ENCODE measurements at places on chromosomes 2 and 18.
A peak's percentile ranks its signal among the peaks of the same experiment; 100 is the strongest.

DNA sequence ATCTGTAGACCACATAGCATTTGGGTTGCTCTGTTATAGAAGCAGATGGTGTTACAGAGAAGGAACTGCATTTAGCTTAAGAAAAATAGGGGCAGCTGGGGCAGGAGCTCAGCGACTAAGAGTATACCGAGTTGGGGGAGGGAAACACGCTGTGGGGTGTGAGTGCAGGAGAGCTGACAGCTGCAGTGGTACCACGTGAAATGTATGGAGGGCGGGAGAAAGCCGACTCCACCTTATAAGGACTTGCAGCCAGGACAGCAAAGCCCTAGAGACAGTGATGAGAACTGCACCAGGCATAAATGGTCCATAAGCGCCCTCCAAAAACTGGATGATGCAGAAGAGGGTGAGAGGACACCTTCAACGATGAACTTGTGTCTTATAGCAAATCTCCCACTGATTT lies 237.6 kb downstream of the PRKCE start:
- DNase-seq = peak; percentile 14

- DNase-seq = no peak
Measured at GRCh38 chr2:67260343-67261277, 136.5 kb upstream of the ETAA1 start.

DNA sequence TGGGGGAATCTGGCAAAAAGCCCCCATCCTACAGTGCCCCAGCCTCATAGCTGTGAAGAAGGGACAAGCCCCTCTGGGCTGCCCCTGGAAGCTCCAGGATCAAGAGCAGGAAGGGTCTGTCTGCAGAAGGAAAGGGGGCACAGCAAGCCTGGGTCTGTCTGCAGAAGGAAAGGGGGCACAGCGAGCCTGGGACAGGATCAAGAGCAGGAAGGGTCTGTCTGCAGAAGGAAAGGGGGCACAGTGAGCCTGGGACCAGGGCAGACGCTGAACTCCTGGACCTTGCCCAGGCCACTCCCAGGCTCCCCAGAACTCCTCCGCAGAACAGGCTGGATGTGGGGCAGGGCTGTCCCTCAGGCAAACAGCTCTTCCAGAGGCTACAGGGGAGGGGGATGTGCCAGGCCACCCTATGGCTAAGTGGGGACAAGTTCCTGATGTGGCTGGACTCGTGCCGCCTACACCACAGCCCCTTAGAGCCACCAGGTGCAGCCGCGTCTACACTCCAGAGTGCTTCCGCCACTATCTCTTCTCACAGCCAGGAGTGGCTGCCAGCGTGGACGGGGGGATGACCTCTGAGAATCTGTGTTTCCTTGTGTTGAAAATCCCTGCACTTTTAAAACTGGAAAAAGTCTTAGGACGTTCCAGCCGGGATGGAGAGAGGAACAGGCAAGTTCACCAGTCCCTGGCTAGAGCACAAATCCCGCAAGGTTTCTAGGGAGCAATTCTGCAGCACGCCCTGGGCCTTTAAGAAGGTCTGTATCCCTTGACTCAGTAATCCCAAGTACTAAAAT lies 20.8 kb downstream of the KIF1A start:
- DNase-seq = no peak

GRCh38 chr2:206193671-206194357 lies 34.1 kb downstream of the EEF1B2 start:
- DNase-seq = no peak

- no peak for DNase-seq
Measured at GRCh38 chr2:134582547-134582899, 136.3 kb downstream of the TMEM163 start.

DNA sequence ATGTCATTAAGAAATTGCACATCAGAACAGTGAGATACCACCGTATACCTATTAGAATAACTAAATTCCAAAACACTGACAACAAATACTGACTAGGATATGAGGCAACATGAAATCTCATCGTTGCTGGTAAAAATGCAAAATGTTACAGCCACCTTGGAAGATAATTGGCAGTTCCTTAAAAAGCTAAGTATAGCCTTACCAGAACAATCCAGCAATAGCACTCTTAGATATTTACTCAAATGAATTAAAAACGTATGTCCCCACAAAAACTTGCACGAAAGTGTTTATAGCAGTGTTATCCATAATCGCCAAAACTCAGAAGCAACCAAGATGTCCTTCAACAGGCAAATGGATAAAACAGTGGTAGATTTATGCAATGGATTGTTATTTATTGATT lies 241.7 kb downstream of the EPHA4 start:
- DNase-seq = no peak

- no peak for DNase-seq
Measured at GRCh38 chr2:159218389-159218788, 68.1 kb downstream of the WDSUB1 start.

- DNase-seq = no peak
Measured at GRCh38 chr2:118548880-118549488, 298.5 kb downstream of the EN1 start.

DNA sequence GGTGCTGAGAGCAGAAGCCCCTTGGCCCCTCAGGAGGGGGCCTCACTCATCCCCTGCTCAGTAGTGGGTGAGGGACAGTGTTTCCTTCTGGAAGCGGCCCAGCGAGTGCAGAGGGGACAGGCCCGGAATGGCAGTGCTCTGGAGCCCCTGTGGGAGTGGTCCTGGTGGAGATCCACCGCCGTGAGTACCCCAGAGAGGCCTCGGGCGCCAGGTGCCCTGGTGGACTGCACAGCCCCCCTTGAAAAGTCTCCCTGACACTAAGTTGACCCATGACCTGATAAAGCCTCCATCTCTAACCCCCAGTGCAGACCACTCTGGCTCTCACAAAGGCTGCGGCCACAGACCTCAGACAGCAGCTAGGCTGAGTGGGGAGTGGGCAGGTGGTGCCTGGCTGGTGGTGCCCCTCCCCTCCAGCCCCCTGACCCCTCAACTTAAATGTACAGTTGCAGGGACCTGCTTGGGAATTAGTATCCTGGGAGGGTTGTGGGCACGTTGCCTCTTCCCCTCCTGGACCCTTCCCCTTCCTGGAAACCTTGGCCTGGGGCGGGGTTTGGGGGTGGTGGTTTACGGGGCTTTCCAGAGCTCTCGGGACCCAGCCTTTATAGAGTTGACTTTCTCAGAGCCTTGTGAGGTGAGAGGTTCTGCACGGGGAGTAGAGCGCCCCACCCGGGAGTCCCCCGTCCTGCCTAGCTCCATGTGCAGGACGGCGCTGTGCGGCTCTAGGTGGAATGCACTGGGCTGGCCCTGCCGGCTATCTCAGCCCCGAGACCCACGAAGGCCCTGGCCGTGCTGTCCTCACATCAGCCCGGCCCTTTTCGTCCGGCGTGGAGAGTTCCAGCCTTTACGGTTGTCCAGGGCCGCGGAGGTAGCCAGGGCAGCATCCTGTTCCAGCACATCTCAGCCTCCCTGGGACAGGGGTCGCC lies 62.7 kb downstream of the RTP5 start:
- DNase-seq = no peak

DNA sequence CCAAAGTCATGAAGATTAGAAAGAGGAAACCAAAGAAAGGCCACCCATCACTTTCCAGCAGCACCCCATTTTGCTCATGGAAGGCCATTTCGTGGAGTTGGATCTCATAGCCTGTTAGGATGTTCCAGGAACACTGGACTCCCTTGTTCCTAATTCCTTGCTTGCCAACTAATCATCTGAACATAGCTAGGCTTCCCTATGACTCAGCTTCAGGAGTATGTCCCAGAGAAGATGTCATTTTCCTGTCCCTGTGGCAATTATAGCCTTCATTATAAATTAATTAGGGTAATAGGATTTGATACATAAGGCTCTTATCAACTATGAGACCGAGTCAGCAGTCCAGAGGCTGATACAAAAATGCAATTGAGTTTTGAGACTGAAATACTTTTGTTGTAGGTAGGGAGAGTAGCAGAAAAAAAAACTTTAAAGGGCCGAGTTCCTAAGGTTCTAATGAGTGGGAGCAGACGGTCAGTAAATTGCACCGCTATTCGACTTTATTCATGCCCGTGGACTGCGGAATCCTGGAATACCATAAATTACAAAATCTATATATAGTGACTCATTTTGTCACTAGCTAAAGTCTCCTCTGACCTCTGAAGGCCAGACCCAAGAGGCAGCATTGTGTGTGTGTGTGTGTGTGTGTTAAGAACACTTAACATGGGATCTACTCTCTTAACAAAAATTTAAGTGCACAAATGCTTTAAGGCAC lies 311.8 kb downstream of the FBXO15 start:
- no peak for DNase-seq

DNA sequence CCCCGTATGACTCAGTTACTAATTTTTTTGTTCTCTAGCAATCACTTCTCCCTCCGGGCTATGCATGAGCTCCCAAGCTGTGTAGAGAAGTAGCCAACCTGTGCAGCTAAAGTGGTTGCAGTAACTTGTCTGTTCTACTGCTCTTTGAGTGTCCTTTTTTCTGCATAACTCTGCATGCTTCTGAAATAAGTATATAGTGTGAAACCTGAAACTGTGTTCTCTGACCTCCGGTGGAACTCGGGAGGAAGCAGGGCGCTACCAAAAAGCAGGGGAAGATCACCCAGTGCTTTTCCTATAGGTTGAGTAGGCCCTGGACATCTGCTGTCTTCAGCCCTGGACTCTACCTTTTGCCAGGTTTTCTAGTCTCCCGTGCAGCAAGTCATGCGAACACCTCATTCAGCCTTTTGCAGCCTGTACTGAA lies 47.8 kb downstream of the PHLPP1 start:
- DNase-seq = no peak

DNA sequence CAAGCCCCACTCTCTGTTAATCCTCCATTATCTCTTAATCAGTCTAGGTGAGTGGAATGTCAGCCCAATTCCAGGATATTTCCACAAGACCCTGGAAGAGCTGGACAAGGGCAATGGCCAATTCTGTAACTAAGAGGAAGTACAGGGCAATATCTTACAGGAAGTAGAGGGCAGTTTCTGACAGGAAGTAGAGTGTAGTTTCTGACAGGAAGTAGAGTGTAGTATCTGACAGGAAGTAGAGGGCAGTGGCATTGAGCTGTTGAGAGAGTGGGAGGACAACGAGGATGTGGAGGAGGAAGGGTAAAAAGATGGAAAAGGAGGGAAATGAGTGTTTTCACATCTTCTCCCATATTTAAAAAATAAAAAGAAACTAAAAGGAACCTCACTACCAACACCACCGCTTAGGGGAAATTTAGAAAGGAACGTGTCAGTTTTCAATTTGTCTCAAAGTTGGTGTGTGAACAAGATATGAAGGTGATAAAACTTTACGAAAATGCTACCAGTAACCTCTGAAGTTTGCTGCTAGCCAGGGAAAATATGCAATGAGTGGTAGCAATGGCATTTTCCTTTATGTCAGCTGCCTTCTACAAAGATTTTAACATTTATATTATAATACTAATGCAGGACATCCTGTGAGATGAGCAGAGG lies 430.9 kb upstream of the HNRNPA3 start:
- DNase-seq = no peak

- DNase-seq = no peak
Measured at GRCh38 chr18:64566456-64566855, 417.6 kb upstream of the LINC00305 start.

DNA sequence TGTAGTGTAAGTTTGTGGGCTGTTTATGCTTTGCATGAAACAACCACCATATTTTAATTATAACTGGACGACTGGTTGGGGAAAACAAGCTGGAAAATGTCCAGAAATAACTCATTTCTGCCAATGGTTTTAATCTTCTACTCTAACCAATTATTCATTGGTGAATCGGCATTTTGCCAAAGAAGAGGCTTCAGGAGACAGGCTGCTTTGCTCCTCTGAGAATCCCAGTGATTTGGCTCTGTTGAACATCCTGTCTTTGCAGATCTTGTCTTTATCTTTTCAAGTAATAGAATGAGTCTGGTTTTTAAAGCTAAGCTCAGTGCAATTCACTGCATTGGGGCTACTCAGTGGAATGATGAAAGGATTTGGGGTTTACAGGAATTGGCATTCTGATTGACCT lies 109.6 kb downstream of the APOB start:
- no peak for DNase-seq

DNA sequence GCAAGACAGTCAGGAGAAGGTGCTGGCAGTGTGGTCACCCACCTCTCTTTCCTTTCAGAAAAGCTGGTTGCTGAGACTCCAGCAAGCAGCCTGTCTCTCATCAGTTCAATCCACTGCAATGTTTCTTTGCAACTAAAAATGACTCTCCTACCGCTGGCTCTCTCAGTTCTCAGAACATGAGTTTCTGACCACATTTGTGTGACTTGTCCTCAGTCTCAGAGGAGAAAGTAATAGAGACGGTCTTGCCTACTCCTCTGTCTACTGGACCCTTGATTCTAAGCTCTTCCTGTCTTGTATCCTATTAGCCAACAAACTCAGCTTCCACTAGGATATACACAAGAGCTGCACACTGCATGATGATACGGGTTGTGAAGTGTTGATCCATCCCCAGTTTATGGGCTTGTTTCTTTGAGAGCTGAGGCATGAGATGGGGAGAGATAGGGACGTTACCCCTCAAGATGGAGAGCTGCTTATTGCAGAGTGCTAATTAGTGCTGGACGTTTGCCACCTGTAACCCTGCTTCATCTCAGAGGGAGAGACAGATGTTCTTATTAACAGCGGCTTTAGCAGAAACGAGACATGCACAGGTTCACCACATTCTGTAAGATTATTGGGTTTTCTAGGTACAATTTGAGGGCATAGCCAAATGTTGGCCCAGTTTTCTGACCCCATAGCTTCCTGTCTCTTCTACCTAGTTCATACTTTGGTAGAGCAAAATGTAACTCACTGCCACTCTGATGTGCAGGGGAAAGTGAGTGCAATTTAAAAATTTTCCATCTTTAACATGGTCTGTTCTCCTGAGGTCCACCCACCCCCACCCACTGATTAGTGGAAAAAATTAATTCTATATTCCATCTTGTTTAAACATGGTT lies 32.4 kb upstream of the YWHAQ start:
- DNase-seq = no peak

- no peak for DNase-seq
Measured at GRCh38 chr2:36993841-36994620, 27.7 kb upstream of the STRN start.
